ENCODE measurements at places on chromosomes 7 and 10.

DNA sequence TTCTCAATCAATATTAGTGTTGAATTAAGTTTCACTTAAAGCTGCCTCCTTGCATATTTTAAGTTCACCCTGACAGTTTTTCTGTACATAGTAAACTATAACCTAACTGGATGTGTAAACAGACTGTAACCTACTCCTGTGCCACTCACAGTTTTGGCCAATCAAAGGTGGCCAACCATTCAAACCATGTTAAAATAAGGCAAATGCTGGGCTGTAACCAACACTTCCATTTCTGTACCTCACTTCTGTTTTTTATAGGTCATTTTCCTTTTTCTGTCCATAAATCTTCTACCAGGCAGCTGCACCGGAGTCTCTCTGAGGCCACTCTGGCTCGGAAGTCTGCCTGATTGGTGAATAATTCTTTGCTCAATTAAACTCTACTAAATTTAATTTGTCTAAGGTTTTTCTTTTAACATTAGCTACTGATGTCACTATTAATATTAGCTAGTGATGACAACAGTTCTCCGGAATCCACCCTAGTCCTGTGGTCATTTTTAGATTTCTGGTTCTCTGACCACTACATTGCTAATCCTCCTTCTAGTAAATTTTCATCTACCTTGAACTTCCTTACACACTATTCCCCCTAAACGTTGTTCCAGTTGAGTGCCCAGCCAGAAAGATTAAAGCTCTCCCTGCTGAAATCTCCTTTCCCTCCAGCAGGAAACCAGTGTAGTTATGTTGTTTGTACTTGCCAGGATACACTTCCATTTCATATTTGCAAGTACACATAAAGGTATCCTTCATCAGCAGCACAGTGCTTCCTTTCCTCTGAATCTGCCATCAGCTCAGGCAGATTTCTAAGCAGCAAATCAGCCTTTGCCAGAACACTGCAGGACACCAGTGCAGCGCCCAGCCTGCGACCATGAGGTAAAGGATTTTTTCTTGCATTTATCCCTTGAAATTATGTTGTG lies 18.6 kb upstream of the IFIT2 start:
- no peak for DNase-seq

DNA sequence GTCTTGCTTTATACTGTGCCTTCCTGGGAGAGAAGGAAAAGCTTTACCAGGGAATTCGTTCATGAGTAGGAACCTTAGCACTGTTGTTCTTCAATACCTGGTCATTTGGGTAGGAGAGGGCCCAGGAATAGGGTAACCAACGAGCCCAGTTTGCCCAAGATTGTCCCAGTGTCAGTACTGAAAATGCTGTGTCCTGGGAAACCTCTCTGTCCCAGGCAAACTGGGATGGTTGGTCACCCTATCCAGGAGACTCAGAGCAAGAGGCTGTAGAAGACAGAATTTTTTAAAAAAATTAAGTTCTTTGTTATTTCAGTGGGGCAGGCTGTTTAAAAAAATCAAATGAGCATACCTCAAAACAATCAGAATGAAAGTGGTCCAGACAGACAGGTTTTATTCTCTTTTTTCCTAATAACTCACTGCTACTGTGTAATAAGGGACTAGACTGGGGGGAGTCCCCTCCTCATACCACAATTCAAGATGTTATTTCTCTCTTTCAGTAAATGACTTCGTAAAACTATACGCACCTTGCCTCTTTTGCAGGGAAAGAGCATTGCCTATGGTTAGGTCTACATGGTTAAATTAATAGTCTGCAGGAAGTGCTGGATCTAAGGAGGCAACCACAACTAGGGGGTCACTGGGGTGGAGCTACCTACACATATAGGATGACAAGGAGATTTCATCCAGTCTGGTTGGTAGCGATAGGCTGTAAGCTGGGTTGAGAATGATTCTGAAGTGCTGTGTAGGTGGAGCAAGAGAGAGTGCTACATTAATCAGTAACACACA lies 41.1 kb upstream of the FAM133B start:
- DNase-seq: no peak

DNA sequence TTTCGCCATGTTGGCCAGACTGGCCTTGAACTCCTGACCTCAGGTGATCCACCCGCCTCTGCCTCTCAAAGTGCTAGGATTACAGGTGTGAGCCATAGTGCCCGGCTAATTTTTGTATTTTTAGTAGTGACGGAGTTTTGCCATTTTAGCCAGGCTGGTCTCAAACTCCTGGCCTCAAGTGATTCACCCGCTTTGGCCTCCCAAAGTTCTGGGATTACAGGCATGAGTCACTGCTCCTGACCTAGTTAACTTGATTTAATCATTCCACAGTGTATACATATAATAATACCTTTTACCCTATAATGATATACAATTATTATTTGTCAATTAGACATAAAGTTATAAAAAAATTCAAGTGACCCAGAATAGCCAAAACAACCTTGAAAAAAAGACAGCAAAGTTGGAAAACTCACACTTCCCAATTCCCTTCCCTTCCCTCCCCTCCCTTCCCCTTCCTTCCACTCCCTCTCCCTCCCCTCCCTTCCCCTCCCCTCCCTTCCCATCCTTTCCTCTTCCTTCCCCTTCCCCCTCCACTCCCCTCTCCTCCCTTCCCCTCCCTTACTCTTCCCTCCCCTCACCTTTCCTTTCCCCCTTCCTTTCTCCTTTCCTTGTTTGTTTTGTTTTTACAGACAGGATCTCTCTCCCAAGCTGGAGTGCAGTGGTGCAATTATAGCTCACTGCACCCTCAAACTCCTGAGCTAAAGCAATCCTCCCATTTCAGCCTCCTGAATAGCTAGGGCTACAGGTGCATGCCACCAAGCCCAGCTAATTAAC lies 14.8 kb upstream of the ZMIZ2 start:
- DNase-seq: no peak

DNA sequence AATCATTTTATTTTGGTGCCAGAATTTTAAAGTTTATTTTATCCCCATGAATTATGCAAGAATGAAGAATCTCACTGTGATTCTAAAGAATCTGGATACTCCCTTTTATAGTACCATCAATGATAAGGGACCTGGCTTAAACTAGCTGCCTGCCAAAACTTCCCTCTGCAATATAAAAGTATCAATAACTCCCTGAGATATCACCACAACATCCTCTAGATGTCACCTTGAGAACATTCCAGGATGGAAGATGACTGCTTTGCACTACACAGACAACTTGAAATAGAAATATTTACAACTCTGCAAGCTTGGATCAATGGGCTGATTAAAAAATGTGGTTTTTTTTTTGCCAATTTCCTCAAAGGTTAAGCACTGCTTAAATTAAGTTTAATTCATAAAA lies 142.1 kb downstream of the SLC25A13 start:
- DNase-seq: no peak

- no peak for DNase-seq
These were observed 77.1 kb upstream of the TRIL start for GRCh38 chr7:29035044-29035740.

- DNase-seq: no peak
These were observed 137.1 kb downstream of the ZNF365 start for GRCh38 chr10:62511238-62511637.

- DNase-seq: no peak
These were observed 75.0 kb upstream of the MAGI2 start for GRCh38 chr7:79528421-79528820.

DNA sequence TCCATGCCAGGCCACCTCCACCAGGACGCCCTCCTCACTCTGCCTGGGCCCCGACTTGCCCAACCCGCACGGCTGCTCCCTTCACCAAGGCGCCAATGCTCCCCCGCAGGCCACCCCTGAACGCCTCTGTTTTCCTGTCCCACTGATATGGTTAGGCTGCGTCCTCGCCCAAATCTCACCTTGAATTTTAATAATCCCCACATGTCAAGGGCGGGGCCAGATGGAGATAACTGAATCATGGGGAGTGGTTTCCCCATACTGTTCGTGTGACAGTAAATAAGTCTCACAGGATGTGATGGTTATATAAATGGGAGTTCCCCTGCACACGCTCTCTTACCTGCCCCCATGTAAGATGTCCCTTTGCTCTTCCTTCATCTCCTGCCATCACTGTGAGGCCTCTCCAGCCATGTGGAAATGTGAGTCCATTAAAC lies 29.8 kb downstream of the RSU1 start:
- DNase-seq: no peak

DNA sequence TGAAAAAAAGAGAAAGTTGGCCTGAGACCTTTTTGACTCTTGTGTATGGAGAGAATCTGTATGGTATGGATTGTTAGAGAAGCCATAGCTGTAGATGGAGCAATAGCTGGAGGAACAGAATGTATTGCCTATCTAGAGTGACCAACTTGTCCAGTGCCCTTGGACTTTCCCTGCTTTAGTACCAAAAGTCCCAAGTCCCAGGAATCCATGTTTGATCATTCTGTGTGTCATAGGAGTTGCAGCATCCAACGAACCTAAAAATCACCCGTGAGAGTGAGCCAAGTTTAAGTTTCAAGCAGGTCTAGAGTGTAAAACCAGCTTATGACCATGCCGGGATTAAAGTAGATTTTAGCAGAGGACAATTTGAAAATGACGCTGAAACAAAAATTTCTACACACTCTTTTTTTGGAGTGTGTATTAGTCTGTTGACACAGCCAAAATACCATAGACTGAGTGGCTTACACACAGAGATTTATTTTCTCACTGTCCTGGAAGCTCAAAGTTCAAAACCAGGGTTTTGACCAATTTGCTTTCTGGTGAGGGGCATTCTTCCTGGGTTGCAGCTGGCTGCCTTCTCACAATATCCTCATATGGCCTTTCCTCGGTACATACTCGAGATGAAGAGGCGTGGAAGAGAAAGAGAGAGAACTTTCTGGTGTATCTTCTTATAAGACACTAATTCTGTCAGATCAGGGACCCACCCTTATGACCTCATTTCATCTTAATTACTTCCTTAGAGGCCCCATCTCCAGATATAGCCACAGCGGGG lies 36.9 kb upstream of the ZNF518A start:
- no peak for DNase-seq

DNA sequence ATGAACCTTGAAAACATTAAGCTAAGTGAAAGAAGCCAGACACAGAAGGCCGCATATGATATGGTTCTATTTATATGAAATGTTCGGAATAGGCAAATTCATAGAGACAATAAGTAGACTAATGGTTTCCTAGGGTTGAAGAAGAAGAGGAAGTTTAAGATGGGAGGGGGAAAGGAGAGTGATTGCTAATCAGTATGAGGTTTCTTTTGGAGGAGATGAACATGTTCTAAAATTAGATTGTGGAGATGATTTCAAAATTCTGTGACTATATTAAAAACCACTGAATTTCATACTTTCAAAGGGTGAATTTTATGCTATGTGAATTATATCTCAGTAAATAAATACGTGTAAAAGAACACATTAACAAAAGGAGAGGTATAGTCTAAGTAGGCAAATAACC lies 176.4 kb upstream of the HPS1 start:
- no peak for DNase-seq

- no peak for DNase-seq
These were observed 73.5 kb upstream of the GLCCI1 start for GRCh38 chr7:7895004-7895650.

- no peak for DNase-seq
These were observed 170.5 kb upstream of the NPSR1 start for GRCh38 chr7:34487391-34488115.

GRCh38 chr10:62582804-62583208 lies 208.6 kb downstream of the ZNF365 start:
- no peak for DNase-seq

DNA sequence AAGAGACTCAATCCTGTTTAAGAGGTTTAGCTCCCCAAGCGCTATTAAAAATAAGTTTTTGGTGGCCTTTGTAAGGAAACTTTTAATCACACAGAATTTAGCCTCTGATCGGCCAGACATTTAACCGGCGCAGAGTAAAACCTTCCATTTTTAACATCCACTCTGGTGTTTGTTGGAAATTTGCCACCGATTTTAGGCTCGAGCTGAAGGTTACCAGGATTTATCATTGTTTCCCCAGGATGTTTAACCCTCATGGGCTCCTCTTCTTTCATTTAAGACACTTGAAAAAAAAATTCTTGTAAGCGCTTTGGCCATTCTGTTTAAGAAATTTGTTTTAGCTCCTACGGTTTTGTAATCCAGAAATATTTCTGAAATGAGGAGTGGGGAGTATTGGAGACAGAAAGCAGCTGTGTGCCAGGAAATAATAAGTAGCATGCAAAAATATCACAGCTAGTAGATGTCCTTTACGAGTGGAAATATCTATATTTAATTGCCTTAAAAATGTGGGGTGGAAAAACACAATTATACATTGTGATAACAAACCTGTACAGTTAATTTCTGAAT lies 3.4 kb downstream of the NEUROD6 start:
- no peak for DNase-seq
